Progenitor cell of endocrine pancreas (in vitro differentiated cells): ENCODE measurements at places on chromosomes 5 and 9. TPM values are rescaled to one million over a fixed set of nuclear protein-coding genes. Genes with fewer than 3 reads are reported as not detected.

Gene FBXW5
- total RNA-seq: 77.3 and 77.7 TPM in 2 replicates

Gene UIMC1
- total RNA-seq: 47.4 and 47.6 TPM in 2 replicates

Gene SPINK4
- total RNA-seq: 0.91 TPM in 1 of 2 replicates, not detected in the other

GRCh38 chr5:164191240-164191639 lies 685.8 kb downstream of the MAT2B start:
- no peaks in the 10 kb centered on the region for H3K27me3 ChIP-seq
- peaks cover 12% of the 10 kb centered on the region for H3K4me1 ChIP-seq
- no peak for DNase-seq
- no peak overlapping the region for H3K27ac ChIP-seq
- H3K4me3 ChIP-seq: no peak overlapping the region
